ENCODE measurements at places on chromosomes 13 and 19.
A peak's percentile ranks its signal among the peaks of the same experiment; 100 is the strongest.

- DNase-seq = no peak
These were observed 123.6 kb downstream of the ZAR1L start for GRCh38 chr13:32191452-32191998.

DNA sequence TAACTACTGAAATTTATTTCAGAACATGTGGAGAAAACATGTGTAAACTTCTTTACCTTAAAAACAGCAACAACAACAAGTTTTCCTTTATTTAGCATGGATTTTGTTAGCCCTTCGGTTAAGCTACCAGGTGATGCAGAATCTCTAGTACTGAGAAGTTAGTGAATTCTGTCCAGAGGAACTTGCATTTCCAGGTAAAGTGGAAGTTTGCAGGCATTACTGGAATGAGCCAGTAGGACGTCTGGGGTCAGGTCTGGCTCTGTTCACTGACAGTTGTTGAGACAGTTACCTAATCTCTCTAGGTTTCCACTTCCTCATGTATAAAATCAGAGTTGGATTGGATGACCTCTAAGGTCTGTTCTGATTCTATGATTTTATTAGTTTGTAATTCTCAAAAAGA lies 244.3 kb downstream of the OLFM4 start:
- no peak for DNase-seq

- no peak for DNase-seq
These were observed 317.3 kb downstream of the ZNF536 start for GRCh38 chr19:30689474-30689873.

DNA sequence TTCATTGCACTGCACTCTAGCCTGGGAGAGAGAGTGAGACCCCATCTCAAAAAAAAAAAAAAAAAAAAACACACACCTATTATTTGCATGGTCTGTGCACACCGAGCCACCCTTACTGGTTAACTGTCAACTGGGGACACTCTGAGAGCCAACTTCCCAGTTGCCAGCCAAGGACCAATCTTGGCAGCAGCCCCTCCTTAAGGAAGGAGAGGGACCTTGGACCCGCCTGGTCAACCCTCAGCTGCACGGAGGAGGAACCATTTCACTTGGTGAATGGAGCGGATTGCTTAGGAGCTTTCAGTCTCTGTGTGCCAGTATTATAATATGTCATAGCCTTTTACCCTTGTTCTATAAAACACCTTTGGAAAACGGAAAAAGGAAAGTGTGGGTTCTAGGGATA lies 24.9 kb downstream of the MICOS13 start:
- DNase-seq = no peak

GRCh38 chr13:28622286-28622685 lies 36.6 kb upstream of the POMP start:
- no peak for DNase-seq

GRCh38 chr13:61415058-61415721 lies 459 bp downstream of the PCDH20 start:
- peak; percentile 29 for DNase-seq

- no peak for DNase-seq
These were observed 34.0 kb downstream of the RFX2 start for GRCh38 chr19:6076291-6076665.

DNA sequence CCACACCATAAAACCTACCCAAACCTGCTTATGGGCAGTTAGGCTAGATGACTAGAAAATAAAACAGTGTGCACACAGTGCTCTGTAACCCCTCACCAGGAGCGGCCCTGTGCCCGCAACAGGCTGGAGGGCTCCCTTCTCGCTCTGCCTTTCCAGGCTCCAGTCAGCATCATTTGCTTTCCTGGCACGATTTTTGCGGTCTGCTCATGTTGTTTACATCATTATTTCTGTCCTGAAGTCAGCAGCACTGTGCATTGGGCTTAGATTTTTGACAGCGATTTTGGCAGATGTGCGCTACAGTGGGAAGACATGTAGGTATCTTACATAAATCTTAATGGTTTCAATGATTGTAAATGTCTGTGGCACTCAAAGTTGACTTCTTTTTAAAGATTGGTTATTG lies 344.0 kb downstream of the MTUS2 start:
- no peak for DNase-seq

GRCh38 chr13:110683203-110683883 lies 22.6 kb downstream of the CARS2 start:
- DNase-seq = no peak

DNA sequence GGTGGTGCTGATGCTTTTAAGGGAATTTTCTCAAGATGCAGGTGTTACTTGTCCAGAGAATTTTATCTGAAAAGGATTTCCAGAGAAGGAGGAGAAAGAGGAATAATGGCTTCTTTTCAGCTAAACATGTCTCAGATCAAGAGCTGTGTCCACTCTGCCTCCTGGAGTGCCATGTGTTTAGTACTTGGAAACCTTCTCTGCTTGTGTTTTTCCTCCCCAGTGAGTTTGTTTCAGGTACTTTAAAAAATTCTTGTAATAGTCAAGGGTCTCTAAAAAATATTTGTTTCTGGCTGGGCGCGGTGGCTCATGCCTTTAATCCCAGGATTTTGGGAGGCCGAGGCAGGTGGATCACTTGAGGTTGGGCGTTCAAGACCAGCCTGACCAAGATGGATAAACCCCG lies 22.7 kb downstream of the ZNF431 start:
- DNase-seq = no peak

DNA sequence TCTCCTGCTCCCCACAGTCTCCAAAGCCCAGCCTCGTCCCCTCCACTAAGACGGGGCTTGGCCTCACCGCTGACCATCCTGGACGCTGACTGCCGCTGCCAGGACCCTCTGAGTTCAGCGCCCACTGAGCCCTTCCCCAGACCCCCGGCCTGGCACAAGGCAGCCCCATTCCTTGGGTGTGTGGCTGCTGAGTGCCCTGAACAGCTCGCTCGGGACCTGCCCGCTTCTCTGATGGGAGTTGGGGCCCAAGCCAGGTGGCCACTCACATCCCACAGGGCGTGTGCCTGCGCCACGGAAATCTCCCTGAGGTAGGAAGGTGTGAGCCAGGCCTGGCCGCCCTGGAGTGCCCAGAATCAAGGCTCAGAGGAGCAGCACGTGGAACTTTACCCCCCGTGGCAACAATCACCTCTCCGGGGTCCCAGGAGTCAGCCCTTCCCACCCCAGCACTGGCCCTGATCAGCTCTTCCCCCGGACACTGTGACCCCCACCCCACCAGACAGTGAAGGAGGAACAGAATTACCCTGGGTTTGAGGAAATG lies 20.8 kb downstream of the C13orf46 start:
- no peak for DNase-seq

DNA sequence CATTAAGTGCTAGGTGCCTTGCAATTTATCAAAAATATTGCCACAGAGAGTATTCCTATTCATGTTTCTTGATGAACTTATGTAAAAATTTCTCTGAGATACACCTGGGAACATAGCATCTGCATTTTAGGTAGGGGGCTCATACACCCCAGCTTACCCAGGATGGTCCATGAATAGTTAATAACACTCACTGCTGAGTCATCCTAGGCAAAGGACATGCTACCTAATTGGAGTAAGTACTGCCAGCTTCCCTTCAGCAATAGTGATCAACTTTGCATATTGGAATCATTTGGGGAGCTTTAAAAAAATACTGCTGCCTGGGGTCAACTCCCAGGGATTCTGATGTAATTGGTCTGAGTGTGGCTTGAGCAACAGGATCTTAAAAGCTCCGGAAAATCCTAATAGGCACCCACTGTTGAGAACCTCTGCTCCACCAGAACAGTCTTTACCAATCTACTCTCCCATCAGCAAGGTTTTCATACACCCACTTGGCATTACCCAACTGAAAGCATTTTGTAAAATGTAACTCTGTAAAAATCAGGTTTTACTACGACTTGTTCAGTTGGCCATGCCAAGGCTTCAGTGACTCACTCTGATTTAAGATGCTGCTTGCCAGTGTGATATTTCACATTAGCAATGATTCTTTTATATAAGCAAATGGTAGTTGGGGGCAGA lies 67.2 kb upstream of the FNDC3A start:
- no peak for DNase-seq

GRCh38 chr19:48502350-48503018 lies 9.2 kb downstream of the LMTK3 start:
- no peak for DNase-seq

DNA sequence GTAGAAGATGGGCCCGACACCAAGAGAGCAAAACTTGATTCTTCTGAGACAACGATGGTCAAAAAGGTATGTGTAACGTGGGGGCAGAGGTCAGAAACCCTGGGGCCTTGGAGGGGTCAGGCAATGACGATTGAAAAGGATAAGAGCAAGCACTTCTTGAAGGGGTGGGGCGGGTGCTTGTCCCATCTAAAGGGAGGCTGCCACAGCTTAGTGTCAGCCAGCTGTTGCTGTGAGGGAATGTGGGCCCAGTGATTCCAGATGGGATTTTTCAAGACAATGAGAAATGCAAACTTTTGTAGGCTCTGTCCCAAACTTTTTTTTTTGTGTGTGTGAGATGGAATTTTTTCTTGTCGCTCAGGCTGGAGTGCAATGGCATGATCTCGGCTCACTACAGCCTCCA lies 24.5 kb downstream of the SAE1 start:
- no peak for DNase-seq

GRCh38 chr19:11612816-11613511 lies 15.7 kb downstream of the ZNF627 start:
- DNase-seq = no peak

- DNase-seq = no peak
These were observed 44.9 kb downstream of the ESD start for GRCh38 chr13:46751811-46752635.

DNA sequence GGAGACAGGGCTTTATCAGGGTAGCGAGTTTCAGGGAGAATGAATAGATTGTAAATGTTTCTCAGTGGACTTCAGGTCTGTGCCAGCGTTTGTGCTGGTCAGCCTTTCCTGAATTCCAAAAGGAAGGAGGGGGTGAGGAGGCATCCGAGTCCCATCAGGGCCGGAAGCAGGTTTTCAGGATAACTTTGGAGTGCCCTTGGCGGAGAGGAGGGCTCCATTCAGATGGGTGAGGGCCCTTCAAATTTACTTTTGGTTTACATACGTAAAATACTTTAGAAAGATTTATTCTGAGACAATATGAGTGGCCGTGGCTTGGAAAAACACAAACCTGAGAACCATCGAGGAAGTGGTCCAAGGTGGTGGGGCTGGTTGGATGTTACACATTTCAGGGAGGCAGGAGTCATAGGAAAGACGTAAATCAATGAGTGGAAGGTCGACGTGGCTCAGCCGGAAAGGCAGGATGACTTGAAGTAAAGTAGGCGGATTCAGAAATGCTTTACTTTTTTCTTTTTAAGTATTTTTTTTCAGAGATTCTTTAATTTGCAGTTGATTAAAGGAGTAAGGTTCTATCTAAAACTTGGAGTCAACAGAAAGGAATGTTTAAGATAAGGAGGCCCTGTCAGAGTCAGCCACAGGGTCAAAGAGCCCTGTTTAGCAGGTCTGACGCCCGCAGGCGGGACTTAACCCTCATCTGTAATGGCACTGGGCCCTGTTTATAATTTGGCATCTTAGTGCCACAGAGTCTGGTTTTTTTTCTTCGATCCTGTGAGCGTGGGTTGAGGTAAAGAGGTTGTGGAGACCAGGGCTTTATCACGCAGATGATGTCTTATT lies 32.8 kb downstream of the ATP11A start:
- DNase-seq = no peak

DNA sequence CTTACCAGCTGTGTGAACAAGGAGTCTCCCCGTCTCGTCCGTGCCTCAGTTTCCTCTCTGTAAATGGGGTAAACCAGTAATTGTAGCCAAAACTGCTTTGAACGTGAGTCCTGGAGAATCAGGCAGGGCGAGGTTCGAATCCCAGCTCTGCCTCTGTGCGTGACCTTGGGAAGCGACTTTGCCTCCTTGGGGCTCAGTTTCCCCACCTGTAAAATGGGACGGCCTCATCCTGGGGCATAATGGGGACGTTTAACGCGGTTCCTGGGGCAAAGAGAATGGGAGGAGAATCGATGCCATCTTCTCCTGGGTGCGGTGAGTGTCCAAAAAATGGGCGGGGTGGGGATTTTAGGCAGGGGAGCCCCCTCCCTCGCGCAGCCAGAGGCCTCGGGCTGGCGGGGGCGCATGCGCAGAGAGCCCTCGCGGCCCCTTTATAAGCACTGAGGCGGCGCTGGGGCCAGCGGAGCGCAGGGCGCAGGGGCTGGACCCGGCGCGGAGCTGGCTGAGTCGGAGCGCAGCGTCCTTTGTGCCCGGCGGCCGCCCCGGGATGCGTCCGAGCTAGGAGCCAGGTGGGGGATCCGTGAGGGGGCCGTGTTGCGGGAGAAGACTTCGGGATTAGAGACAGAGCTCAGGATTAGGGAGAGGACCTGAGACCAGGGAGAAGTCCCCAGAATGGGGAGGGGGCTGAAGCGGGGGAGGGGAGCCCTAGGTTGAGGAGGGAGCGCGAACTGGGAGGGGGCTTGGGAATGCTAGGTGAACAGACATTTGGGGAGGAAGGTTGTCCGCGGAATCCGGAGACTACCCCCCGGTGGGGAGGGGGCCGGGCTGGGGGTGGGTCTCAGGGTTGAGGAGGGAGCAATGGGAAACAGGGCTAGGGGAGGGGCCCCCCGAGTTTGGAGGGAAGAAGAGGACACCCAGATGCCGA lies at the start of gene NCAN:
NCAN (plus strand) TSS at position 460 of the 922 bp plus-strand sequence. CDS start 4,996 bp downstream, outside the sequence.
- DNase-seq = peak; percentile 19

- no peak for DNase-seq
These were observed 700 bp downstream of the PRR36 start for GRCh38 chr19:7873304-7874075.

DNA sequence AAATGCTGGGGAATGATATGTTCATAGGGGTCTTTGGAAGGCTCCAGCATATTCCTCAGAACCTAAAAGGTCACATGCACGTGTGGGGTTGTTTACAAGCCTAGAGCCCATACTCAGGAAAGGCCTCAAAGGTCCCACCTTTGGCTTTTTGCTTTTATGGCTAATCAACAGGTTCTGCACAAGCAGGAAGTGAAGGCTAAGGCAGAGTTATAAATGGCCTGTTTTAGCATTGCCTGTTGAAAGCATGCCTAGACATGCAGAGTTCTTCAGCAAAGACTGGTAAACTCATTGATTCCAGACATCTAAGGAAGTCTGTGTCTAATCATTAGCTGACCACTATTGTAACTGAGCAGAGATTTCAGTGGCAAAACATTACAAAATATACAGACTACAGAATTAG lies 198.3 kb downstream of the KCNRG start:
- DNase-seq = no peak

DNA sequence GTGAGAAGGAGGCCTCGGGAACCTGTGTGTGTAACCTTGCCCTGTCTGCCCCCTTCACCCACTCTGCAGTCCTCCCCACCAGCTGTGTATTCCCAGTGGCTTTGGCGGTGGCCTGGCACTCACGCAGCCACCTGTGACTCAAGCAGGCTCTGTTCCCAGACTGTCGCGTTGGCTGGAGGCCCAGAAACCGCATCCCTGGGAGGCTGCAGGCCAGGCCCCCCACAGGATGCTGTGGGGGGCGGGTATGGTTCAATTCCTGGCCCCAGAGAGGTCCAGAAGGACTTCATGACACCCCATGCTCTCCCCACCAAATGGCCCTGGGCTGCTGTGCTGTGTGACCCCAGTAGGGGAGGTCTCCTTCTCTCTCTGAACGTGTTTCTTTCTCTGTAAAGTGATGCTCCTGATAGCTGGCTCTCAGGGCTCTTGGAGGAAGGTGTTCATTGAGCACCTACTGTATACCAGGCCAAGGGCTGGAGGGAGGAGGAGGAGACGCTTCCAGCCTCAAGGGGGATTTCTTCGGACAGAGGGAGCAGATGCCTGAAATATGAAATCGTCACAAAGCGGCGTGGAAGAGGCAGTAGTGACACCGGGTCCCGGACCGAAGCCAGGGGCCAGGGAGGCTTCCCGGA lies 1.9 kb upstream of the LINGO3 start:
- peak; percentile 55 for DNase-seq

All from NCI-H1092 (cell line).